H9 (cell line): ENCODE measurements at places on chromosomes 3 and 15. TPM values are rescaled to one million over a fixed set of nuclear protein-coding genes. Genes with fewer than 3 reads are reported as not detected.

Gene CACNA1D
- 1.9 and 3.5 TPM in 2 replicates for total RNA-seq

Gene ARPIN
- total RNA-seq: 5.5 and 6.4 TPM in 2 replicates

- H3K4me3 ChIP-seq: no peak overlapping the region
- no peaks in the 10 kb centered on the region for H3K4me1 ChIP-seq
- H3K27ac ChIP-seq: no peak overlapping the region
- no peak for DNase-seq
- no peaks in the 10 kb centered on the region for H3K27me3 ChIP-seq
Measured at GRCh38 chr3:22485954-22486353, 717.2 kb upstream of the UBE2E2 start.

- H3K27ac ChIP-seq: no peak overlapping the region
- no peak overlapping the region for H3K4me3 ChIP-seq
- no peak for DNase-seq
- no peaks in the 10 kb centered on the region for H3K27me3 ChIP-seq
- H3K4me1 ChIP-seq: no peaks in the 10 kb centered on the region
- H3K36me3 ChIP-seq: no peaks in the 10 kb centered on the region
Measured at GRCh38 chr15:95590533-95591044, 739.9 kb upstream of the NR2F2 start.

DNA sequence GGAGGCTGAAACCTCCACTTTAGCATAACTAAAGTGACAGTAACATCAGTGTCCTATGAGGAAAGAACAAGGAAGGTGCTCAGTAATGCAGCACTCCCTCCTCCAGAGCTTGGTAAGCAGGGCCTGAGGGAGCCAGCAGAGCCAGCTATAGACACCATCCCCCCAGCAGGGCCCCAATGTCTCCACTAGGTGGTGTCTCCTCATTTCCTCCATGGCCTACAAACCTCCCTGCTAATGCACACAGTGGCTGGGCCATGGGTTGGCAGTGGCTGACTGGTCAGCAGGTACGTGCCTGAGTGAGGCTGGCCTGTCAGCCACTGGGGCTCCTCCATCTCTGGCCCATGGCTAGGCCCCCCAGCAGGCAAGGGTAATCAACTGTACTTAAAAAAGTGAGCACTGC is 13.6 kb downstream of the MRPS25 start:
- H3K27ac ChIP-seq: no peak overlapping the region
- no peaks in the 10 kb centered on the region for H3K27me3 ChIP-seq
- peaks cover 65% of the 10 kb centered on the region for H3K36me3 ChIP-seq
- DNase-seq: peak; percentile 87
